Skin of body (tissue), 3 donors: ENCODE measurements at places on chromosomes 7 and 10. TPM values are rescaled to one million over a fixed set of nuclear protein-coding genes. Genes with fewer than 3 reads are reported as not detected.

DNA sequence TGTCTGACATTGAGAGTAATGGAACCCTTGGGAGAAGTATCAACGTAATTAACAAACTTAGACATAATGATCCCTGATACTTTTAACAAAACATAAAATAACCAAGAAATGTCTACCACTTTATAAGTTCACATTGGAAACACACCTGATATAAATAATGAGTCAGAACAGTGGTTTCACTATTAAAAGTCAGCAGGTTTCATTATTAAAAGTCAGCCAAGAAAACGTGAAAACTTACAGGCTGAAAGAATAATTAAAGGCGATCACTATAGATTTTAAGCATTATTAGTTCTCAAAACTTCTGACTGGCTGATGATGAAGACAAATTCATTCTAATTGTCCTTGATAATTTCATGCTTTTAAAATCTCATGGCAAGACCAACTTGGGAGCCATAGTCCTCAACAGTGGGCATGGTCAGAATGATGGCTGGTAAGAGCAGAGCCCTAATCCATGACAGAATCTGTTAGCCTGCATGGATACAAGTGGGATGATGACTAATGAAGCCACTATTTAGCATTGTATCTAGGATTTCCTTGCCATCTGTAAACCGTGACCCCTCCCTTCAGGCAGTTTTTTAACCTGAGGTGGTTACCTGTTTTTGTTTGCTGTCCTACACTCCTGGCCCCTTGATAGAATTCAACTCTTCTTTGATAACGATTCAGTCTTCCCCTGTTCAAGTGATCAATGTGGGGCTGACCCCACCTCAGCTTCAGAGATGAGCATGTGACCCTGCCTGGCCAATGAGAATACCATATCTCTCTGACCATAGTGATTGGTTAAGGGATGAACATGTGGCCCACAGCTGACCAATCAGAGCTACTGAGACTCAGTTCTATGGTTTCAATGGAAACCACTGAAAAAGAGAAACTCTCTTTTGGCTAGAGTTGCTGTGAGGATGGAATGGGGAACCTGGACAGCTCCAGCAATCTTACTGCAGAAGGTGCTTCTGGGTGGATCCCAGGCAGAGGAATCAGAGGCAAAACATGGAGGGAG lies 151.0 kb downstream of the PLPP4 start:
- DNase-seq = no peak

DNA sequence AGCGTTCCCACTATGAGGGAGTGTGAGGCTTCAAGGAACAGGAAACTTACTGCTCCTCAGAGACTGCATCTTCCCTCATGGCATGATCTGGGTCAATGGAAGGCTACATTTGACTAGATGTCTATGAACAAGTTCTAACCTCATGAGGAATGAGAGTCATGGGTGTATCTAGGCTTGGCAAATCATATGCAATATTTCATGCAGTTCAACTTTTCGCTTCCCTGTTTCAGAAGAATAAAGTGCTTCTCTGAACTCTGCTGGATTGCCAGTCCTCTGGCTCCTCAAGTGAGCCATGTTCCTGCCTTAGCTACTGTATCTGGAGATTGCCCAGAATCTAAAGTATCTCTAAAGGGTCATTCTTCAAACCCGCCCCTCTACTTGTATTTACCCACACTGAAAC lies 54.3 kb upstream of the SEMA3A start:
- no peak for DNase-seq

Gene FIS1
- total RNA-seq = 92.0 TPM

- DNase-seq = no peak
These were observed 68.0 kb upstream of the MTPN start for GRCh38 chr7:136045181-136045580.

Gene NME8
- 0.79 TPM for total RNA-seq

DNA sequence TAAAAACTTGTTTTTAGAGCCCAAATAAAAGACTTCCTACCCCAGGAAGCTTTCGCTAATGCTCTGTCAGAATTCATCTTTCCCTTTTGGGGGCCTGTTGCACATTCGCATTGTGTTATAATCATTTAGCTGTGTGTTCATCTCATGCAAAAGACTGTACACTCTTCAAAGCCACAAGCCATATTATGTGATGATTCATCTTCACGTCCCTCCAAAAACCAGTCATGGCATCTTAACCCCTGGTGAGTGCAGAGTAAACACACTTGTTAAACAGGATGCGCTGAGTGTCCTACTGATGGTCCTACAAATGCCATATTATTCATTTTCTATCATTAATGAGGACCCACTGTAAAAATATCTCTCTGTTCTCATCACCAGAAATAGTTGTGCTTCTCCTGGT lies 235.4 kb downstream of the KIAA1217 start:
- no peak for DNase-seq

DNA sequence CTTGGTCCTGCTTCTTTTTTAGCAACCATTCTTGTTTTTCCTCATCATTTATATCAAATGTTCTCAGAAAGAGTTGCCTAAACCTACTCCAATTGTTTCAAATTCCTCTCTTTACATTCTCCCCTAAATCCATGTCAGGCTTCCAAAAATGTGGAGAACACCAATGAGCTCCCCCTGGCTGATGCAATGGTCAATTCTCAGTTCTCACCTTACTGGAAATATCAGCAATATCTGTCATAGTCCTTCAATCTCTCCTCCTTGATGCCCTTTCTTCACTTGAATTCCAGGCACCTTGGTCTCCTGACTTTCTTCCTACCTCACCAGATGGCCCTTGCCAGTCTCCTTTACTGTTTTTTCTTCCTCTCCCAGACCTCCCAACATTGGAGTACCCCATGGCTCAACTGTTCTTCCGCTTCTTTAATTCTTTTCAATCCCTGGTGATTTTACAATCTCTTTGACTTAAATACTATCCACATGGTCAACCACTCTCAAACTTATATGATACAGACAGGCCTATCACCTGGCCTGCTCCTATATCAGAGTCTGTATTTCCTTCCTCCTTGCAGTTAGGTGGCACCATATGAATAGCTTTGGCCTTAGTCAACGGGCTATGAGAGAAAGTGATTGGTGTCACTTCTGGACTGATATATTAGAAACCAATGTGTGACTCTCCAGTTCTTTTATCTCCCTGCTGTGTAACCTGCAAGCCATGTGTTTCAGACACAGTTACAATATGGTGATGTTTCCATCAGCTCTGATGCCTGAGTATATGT lies 47.4 kb upstream of the CAV2 start:
- no peak for DNase-seq

DNA sequence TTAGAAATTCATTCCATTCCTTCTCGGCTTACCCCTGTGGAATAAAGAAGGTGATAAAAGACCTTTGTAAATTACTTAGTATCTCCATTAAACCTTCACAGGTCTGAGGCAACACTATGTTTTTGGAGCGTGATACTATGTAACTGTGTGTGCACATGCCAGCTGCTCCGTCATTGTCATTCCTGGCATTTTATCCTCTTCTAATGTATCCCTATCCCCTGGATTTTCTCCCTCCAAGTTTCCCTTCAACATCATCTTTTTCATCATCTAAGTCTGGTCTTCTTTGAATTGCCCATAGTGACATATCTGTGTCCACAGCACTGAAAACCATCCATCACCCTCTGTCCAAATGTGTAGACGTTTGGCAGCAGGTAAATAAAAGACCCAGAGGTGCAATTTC lies 125.7 kb downstream of the TEX36 start:
- no peak for DNase-seq

Gene HOXA2
- total RNA-seq = 0.89 TPM

- no peak for DNase-seq
These were observed 5.7 kb downstream of the ATG9B start for GRCh38 chr7:151018421-151019129.

Gene HOXA3
- 4.9 TPM for total RNA-seq

GRCh38 chr10:91856637-91857036 lies 52.6 kb downstream of the FGFBP3 start:
- no peak for DNase-seq

DNA sequence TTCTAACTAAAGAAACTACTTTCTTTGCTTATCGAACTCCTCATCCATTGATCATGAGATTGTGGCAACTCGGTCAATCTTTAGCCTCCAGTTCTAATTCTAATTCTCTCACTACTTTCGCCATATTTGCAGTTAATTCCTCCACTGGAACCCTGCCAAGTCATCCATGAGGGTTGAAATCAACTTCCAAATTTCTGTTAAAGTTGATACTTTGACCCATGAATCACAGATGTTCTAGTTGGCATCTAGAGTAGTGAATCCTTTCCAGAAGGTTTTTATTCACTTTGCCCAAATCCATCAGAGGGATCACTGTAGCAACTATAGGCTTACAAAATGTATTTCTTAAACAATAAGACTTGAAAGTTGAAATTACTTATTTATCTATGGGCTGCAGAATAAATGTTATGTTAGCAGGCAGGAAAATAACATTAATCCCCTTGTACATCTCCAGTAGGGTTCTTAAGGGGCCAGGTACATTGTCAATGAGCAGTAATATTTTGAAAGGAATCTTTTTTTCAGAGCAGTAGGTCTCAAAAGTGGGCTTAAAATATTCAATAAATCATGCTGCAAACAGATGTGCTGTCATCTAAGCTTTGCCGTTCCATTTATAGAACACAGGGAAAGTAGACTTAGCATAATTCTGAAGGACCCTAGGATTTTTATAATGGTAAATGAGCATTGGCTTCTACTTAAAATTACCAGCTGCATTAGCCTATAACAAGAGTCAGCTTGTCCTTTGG lies 39.4 kb downstream of the CCDC71L start:
- DNase-seq = no peak

DNA sequence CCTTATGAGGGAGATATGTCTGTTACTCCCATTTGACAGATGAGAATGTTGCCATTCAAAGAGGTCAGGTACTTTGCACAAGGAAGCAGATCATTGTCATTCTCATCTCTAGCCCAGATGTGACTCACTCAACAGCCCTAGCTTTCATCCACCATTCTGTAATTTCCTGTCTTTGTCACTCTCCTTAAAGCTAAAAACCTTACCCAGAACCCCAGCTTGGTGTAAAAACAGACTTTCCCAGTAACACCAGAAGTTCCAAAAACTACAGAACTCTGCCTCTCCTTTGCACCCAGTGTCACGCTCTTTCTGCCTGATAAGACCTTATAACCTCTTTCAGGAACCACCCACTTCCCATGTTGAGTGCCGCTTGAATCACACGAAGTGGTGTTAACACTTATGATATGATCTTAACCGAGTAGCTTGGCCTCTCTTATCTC lies 89.1 kb upstream of the SP4 start:
- no peak for DNase-seq

Gene NAT16
- not detected for total RNA-seq

- no peak for DNase-seq
These were observed 130.3 kb upstream of the POT1 start for GRCh38 chr7:125059861-125060456.

GRCh38 chr10:121732656-121733445 lies 134.6 kb upstream of the FGFR2 start:
- peak; percentile 44 for DNase-seq

DNA sequence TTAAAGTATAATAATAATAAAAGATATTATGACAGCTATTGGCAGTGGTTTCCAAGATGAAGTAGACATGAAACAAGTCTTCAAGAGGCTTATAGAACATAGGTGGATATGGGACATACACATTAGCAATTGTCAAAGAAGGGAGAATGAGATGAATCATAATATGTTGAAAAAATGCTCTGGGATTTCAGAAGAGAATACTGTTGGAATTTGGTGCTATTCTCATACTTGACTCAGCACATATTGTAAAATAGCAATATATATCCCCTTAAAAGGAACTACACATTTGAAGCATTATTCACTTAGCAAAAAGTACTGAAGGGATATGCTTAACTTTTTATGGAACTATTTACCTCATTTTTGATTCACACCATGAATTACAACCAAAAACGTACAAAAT lies 577.2 kb upstream of the PCDH15 start:
- DNase-seq = no peak

DNA sequence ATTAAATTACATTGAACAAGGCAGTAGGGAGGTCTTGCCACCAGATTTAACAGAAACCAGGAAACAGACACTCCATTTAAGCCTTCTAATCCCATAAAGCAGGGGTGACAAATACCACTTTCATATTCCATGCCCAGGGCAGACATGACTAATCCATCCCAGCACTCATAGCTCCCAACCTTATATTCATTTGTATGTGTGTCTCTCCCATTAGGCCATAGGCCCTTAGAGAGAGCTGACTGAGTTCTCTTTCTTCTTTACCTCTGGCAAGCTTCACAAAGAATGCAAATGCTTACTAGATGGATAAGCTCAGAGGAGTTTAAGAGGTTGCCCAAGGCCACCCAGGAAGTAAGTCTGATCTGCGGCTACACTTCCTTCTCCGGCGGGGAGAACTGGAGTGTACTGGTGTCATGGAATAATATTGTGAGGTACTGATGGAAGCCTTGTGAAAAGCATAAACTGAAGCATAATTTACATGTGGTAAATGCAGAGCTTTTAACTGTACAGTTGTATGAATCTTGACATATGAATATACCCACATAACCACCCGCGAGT lies 239.7 kb upstream of the HABP2 start:
- DNase-seq = no peak

- no peak for DNase-seq
These were observed 7.3 kb downstream of the ICA1 start for GRCh38 chr7:8254667-8255066.

DNA sequence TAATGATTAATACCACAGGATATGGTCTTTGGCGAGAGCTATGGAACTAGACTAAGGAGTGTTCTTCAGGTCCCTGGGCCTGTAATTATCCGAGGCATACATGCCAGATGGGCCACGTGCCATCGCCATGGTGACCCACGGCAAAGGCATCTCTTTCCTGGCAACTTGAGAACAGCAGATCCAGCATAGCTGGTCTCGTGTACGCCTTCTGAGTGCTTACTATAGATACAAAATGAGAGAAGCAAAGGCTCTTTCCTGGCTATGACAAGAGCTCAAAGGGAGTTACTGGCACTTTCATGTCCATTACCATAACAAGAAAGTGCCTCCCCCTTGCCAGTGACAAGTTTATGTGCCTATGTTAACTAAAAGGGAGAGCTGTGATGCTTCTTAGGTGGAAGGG lies 26.0 kb upstream of the GLI3 start:
- DNase-seq = no peak

DNA sequence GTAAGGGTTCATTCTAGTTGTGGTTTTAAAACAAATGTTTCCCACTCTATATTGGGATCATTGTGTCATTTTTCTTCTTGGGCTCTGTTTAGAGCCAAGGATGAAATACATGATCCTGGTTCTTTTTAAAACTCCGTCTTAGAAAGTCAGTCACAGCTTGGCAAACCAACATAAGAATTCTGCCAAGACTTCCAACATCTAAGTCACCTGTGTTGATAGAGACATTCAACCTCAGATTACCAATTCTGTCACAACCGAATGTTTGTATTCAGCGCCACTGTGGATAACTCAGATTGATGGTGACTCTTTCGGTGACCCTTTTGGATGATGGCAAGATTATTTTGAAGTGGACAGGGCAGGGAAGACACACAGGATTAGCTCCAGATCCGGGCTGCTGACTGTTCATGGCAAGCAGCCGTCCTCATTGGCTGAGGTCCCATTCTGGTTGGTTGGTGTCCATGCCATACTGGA lies 255.4 kb downstream of the ARHGAP21 start:
- no peak for DNase-seq

- no peak for DNase-seq
These were observed 1076.9 kb downstream of the CNTNAP2 start for GRCh38 chr7:147193476-147193875.
